ENCODE measurements at places on chromosomes 16 and 17.

GRCh38 chr16:18800775-18801144, 589 bp downstream of the ARL6IP1 start:
- DNase-seq, result no peak

- DNase-seq, result no peak
Observed at GRCh38 chr17:5561736-5562571, 22.4 kb downstream of the NLRP1 start.

DNA sequence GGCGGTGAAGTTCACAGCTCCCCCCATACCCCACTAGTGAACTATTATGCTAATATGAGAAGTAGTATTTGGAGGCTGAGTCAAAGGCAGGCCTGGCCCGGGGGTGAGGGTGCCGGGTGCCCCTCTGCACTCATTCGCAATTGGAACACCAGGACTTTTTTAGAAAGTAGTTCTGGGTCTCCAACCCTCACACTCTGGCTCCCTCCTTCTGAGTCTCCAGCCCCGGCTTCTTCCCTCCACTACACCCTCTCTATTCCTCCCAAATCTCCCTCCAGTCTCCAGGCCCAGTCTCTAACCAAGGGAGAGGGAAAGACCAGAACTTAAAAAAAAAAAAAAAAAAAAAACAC, 11.3 kb upstream of the HOXB2 start:
- DNase-seq, result no peak

- DNase-seq, result no peak
Observed at GRCh38 chr16:30040221-30040620, 9.2 kb upstream of the TLCD3B start.

GRCh38 chr16:75256059-75256571, 4.7 kb upstream of the BCAR1 start:
- DNase-seq, result no peak

GRCh38 chr16:22427556-22427955, 53.1 kb upstream of the CDR2 start:
- no peak for DNase-seq

DNA sequence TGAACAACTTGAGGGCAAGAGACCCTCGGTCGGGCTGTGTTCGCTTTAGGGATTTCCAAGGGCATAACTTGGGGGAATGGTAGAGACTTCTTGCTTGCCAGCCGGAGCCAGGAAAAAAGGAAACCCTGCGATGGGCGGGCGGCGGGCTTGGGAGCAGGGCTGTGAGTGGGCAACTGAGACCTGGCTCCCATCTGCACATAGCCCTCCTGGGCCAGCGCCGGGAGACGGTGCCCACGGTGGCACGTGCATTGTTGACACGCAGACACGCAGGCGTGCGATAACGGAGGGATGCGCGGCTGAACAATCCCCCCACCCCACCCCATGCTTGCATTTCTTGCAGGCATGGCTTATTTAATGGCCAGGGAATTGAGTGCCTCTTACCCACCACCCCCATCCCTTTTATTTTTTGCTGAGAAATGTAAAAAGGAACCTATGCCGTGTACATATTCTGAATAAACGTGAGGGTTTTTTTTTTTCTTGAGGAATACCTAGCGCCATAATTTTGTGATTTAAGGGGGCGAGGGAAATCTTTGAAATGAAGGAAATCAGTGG, 17.1 kb upstream of the ZFHX3 start:
- no peak for DNase-seq

DNA sequence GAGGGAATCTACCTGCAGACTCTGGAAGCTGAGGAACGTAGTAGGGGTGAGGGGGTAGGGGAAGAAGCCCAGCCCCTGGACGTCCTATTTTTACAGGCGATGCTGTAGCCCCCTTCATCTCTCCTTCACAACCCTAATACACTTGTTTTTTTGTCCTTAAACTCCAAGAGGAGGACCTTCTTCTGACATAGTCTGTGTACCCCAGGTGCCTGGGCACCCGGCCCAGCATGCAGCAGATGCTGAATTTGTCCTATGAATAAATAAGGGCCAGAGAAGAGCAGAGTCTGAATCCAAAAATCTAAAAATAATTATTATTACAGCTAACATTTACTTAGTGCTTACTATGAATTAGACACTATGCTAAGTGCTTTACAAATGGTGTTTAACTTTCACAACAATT, 5.1 kb downstream of the KIF18B start:
- no peak for DNase-seq

- no peak for DNase-seq
Observed at GRCh38 chr16:77324729-77325128, 110.1 kb downstream of the ADAMTS18 start.

GRCh38 chr17:55873017-55873758, 122.3 kb downstream of the PCTP start:
- no peak for DNase-seq

- no peak for DNase-seq
Observed at GRCh38 chr17:40565769-40566409, 617 bp upstream of the CCR7 start.

DNA sequence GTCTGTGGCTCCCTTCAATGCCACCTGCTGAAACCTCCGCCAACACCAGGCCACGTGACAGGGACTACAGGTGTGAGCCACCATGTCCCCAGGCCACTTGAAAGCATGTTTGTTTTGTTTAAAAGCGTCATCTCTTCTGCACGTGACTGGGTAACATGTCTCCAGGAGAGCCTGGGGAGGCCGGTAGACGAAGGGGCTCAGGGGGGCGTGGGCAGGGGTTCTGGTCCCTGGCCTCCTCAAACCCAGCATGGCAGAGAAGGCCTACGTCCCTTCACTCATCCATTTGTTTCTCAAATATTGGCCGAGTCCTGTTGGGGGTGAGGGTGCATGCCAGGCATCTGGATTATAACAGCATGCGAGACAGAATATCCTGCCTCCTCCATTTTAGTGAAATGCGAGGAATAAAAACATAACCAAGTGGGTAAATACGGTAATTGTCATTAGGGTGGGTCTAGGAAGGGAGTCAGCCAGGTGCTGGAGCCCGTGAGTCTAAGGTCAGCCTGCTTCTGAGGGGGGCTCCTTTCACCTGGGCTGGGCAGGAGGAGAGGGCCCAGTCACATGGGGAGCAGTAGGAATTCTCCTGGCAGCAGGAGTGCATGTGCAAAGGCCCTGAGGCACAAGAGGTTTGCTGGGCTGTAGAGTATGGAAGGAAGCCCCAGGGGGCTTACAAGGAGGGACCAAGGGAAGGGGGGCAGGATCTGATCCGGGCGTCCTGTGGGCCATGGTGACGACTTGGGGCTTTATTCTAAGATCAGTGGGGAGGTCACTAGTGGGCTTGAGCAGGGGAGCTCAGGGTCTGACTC, 26.8 kb upstream of the CIBAR2 start:
- no peak for DNase-seq

DNA sequence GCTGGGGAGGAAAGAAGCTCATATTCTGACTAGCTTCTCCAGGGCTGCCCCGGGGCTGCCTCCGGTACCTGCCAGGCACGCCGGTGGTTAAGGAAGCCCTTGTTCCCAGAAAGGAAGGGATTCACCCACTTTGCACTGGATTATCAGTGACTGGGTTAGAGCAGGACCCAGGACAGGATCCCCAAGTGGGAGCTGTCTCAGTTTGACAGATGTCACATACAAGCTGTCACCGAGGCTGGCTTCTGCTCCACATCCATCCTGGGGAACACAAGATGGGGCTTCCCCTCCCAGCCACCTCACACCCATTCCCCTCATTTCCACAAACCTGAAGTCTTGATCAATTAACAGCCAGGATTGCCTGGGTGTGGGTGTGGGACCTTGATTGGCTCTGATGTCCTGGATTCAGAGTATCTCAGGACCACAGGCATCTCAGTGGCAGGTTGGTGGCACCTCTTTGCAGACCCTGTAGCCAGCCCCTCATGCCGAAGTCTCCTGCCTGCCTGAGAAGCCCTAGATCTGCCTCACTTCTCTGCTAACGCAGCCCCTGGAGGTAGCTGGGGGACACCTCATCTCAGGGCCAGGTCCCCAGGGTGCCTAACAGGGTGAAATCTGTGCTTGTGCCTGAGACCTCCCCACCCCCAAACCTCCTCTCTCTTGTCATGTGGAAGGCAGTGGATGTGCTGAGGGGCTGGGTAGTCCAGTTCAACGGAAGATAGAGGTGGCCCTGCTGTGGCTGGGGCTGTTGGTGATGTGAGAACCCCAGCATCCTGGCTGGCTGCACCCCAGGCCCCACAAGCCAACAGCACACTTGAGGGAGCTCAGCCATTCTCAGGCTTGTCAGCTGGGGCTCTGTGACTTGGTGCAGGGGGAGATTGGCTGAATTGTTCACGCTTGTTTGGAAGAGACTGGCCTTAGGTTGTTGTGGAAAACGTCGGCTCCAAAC, 1.4 kb downstream of the CACNG5 start:
- no peak for DNase-seq

- no peak for DNase-seq
Observed at GRCh38 chr17:71071837-71072236, 902.5 kb downstream of the KCNJ2 start.

DNA sequence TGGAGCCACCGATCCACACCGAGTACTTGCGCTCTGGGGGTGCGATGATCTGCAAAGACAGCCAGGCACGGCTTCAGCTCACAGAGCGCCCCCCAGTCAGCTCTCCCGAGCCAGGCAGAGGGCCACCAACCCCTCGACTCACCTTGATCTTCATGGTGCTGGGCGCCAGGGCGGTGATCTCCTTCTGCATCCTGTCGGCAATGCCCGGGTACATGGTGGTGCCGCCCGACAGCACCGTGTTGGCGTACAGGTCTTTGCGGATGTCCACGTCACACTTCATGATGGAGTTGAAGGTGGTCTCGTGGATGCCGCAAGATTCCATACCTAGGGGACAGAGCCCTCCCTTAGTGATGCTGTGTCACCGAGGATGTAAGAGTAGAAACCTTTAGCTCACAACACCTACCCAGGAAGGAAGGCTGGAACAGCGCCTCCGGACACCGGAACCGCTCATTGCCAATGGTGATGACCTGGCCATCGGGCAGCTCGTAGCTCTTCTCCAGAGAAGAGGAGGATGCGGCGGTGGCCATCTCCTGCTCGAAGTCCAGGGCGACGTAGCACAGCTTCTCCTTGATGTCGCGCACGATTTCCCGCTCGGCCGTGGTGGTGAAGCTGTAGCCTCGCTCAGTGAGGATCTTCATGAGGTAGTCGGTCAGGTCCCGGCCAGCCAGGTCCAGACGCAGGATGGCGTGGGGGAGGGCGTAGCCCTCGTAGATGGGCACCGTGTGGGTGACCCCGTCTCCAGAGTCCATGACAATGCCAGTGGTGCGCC, 1.6 kb downstream of the ACTG1 start:
- DNase-seq, result no peak

- DNase-seq, result no peak
Observed at GRCh38 chr16:47461598-47462266, 601 bp downstream of the PHKB start.

DNA sequence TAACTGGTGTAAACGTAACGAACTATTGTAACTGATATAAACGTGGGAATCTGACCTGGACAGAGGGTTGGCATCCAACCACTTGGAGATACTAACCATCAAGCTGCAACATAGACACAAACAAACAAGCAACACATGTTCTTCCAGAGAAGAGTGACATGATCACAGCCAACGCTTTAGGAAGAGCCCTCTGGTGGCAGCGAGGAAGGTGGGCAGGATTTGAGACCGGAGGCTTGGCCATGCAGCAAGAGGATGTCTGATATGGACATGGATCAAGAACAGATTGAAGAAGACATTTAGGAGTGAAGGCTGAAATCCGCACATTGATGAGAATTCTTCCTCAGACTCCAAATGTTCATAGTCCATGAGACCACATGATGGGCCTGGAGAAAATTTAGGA, 40.3 kb upstream of the TNRC6A start:
- no peak for DNase-seq

- no peak for DNase-seq
Observed at GRCh38 chr17:44930667-44931066, 15.4 kb upstream of the GFAP start.

GRCh38 chr17:9434642-9435057, 141.0 kb downstream of the STX8 start:
- DNase-seq, result no peak

DNA sequence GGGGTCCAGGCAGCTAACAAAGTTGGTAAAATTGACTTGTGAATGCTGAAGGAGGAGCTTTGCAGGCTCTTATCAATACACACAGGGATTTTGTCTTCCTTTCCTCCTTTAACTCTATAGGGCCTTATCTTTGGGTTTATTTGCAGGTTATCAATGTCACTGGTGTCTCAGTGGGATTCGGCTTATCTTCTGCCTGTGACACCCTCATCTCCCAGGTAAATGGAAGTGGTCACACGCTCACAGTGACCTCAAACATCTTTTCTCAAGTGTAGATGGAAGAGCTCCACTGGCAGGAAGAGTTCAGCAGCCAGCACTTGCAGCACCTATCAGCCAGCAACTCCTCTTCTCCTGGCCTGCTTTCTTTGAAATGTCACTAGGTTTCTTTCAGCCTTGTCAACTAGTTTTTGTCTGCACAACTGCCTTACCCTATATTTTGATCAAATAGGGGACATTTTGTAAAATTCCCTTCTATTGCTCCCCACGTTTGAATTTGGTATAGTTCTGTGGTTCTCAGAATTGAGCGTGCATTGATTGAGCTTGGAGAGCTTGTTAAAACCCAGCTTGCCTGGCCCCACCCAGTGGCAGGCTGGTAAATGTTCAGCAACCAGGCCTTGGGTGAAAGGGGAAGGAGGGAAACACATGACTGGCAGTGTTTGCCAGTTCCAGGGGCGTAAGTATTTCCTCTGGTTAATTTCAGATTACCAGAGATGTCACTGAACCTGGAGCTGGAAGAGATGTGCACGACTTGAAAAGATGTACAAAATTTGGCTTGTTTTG, 12.8 kb downstream of the SLC47A1 start:
- DNase-seq, result no peak

DNA sequence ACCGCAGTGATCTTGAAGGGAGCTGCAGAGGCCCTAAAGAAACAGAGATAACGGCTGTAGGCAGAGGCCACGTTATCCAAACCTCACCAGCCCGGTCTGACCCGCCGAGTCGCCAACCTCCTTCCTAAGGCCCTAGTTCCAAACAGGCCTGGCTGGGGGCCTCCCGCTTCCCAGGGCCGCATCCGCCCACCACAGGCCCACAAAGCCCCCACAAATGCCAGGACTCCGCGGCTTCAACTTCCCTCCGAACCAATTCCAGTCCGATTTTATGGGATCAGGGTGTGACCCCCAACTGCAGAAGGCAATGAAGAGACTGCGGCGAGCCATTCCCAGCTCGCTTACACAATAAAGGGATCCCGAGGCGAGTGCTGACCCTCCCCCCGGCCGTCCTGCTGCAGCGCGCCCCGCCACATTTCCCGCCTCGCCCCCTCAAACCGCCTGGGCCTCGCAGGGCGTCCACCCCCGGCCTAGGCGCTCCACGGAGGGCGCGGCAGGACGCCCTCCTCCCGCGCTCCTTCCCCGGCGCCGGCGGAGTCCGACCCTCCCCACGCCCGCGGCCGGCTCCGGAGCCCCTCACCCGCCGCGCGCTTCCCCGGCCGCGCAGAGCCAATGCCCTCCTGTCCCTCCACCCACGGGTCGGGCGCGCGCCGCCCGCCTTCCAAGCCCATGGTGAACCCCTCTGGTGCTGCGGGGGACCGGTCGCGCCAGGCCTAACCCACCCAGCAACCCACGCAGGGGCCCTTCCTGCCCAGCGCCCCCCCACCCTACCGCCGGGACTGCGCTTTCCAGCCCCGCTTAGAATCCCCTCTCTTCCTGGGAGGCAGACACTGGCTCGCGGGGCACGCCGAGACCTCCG, 926 bp downstream of the MYH10 start:
- peak; percentile 63 for DNase-seq

GRCh38 chr17:44210342-44211192, 8.9 kb downstream of the UBTF start:
- peak; percentile 85 for DNase-seq

GRCh38 chr17:1627182-1627981, 1.3 kb downstream of the SLC43A2 start:
- no peak for DNase-seq
